Stimulated activated CD8-positive, alpha-beta memory T cell treated with anti-CD3 and anti-CD28 coated beads, Interleukin-7, amount 100 ng/mL, for 4 hours (primary cell): ENCODE measurements at places on chromosomes 11 and 22.

DNA sequence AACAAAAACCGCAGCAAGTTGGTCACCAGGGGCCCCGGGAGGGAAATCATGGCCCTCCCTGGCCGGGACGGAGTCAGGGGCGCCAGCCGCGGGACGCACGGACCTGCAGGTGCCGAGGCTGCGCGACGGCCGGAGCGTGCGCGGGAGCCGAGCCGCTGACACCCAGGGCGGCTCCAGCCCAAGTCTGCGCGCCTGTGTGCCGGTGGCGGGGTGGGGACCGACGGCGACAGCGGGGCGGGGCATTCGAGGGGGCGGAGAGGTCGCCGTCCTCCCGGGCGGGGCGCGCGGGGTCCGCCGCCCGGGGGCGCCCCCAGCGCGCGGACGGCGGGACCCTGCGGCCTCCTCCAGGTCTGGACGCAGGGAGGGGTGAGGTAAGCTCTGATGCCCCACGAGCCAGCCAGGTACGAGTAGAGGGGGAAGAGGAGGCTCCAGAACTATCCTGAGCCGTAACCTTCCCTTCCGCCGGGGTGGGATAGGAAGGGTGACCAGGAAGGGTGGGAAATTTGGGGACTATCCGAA is at the start of gene ESAM:
TSS of gene ESAM (minus strand) at position 186 of the 519 bp plus-strand sequence. CDS start at position 50, 136 bp downstream.
- peak; percentile 64 for DNase-seq

DNA sequence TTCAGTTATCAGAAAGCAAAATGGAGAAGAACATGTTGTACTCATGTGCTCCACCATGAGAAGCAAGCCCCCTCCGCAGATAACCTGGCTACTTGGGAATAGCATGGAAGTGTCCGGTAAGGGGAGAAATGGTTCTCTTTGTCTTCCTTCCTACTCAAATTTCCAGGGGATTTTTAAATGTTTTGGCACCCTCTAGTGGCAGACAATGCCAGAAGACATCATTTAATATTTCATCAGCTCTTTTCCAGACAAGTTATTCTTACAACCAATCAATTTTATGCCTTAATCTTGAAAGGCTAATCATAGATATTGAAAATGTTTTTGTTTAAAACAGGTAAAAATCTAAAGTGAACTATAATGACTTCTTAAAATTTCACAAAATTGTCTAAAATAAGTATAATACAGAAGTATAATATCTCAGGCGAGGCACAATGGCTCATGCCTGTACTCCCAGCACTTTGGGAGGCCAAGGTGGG is 15.7 kb downstream of the CRTAM start:
- no peak for DNase-seq

DNA sequence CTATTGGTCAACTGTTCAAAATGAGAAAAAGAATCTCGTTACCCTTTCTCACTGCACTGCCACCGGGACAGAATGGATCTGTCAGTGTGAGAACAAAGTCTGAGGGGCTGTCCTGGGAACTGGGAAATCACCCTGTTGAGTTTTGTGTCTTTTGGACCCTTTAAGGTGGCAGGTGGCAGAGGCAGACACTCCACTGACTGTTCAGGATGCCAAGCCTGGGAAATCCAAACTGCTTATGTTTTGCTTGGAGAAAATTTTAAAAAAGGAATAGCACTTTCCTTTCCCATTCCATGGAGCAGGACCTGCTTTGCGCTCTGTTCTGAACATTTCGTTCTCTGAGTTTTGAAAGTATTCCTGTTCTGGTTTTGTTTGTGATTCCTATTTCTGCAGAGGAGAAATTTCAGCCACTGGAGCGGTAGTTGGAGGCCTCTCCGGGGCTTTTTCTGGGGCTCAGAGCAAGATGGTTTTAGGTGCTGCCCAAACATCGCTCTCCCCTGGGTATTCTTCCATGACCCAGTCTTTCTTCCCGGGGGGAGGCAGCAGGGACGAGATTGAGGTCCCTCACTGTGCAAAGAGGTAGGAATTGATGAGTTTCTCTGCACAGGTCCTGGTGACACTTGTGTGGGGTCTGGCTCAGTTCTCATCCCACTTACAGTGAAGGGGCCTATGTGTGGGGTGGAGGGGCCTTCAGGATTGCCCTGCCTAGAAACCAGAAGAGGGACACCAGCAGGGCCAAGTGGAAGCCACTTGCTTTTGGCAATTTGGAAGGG is 138.5 kb upstream of the SYT13 start:
- DNase-seq, result no peak

- no peak for DNase-seq
Measured at GRCh38 chr11:45512471-45513148, 152.8 kb downstream of the CHST1 start.

DNA sequence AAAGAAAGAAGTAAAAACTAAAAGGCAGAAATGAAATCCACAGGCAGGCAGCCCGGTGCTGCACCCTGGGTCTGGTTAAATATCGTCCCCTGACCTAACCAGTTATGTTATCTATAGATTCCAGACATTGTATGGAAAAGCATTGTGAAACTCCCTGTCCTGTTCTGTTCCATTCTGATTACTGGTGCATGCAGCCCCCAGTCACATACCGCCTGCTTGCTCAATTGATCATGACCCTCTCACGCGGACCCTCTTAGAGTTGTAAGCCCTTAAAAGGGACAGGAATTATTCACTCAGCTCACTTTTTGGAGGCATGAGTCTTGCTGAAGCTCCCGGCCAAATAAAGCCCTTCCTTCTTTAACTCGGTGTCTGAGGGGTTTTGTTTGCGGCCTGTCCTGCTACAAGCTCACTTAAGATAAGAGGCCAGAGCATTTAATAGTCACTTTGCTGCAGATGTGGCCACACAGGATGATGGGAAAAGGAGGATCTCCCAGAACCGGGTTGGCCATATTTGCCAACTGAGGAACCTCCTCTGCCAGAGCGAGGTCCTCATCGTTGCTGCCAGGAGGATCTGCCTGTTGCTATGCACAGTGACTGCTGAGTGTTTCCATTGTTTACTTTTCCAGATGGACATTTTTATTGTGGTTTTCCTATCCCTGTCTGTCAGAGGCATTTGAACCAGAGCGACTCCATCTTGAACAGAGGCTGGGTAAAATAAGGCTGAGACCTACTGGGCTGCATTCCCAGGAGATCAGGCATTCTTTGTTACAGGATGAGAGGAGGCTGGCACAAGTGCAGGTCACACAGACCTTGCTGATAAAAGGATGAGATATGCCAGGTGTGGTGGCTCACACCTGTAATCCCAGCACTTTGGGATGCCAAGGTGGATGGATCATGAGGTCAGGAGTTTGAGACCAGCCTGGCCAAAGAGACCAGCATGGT is 10.2 kb downstream of the C11orf96 start:
- no peak for DNase-seq

- no peak for DNase-seq
Measured at GRCh38 chr11:78429660-78430059, 12.0 kb upstream of the GAB2 start.

GRCh38 chr11:113974741-113975470 is at the start of gene HTR3A:
Gene HTR3A (plus strand): TSS chr11:113975108. CDS start chr11:113975326, 218 bp downstream.
- no peak for DNase-seq

GRCh38 chr11:111980062-111980461 is 42.9 kb downstream of the DIXDC1 start:
- DNase-seq, result no peak

DNA sequence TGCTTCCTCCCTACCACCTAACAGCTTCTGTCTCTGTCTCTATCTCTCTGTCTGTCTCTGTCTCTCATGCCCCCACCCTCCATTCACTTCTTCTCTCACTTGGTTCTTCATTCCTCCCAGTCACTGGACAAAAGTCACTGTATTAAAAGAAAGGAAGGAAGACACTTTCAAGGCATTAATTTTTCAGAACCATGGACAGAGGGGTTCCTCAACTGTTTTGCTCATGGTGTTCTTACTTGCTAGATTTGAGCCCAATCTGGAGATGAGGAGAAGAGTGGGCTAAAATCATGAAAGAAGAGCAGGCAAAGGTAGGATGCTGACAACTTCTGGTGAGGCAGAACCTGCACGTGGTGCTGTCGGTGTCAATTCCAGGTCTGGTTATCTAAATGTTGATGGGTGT is 116.7 kb upstream of the LARGE1 start:
- no peak for DNase-seq

DNA sequence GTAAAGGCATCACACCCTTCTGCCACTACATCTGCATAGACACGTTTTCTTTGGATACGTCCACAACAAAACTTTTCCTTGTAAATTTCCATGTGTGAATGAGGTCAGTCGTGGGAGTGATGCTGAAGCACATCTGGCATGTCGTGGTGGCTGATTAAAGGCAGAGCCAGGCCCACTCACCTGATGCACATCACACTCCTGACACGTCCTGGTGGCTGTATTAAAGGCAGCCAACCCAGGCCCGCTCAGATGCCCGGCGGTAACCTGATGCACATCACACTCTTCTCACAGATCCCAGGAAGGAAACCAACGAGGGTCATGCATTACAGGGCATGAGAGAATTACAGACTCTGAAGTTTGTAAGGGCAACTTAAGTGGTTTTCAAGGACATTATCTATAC is 321.6 kb upstream of the B3GAT1 start:
- DNase-seq, result no peak

DNA sequence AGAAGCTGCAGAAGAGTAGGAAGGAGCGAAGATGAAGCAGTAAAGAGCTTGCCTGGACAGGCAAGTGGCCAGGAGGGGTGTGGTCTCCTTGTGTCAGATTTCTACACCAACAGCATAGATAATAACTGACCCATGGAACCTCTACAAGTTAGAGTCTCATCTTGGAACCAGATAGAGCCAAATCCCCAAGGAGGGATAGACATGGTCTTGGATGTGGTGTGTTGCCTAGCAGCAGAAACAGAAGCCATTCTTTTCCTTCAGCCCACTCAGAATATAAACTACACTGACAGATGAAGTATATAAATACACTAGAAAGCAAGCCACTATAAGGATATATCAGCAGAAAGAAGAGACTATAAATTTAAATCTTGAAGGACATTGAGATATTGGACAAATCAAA is 4.3 kb upstream of the CARD16 start:
- DNase-seq, result no peak

- no peak for DNase-seq
Measured at GRCh38 chr11:134367781-134368180, 36.0 kb downstream of the GLB1L2 start.

GRCh38 chr22:17201285-17201945 is 17.8 kb downstream of the ADA2 start:
- DNase-seq, result no peak

- no peak for DNase-seq
Measured at GRCh38 chr11:27330633-27331270, 32.3 kb downstream of the CCDC34 start.

GRCh38 chr11:45238724-45239123 is 47.4 kb downstream of the SYT13 start:
- DNase-seq, result no peak

GRCh38 chr11:130729678-130730300 is 186.5 kb downstream of the SNX19 start:
- DNase-seq, result no peak

GRCh38 chr11:48127521-48128183 is 89.0 kb upstream of the OR4B1 start:
- no peak for DNase-seq

DNA sequence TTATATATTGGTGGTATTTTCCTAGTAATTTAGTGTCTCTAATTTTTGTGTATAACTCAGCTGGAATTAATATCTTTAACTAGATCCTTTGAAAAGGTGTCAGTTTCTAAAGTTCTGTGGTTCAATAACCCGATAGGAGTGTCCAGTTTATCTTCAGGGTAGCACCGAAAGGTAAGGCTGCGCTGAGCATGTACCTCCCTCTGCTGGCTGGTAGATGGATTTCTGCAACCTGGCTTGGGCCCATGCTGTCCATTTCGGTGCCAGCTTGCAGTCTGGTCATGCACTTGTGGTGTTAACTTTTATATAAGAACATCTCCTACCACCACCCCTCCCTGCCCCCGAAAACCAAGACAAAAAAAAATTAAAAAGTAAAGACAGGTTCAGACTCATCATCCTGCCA is 24.7 kb downstream of the EXT2 start:
- no peak for DNase-seq

- no peak for DNase-seq
Measured at GRCh38 chr22:39138357-39138997, 14.0 kb downstream of the CBX7 start.

DNA sequence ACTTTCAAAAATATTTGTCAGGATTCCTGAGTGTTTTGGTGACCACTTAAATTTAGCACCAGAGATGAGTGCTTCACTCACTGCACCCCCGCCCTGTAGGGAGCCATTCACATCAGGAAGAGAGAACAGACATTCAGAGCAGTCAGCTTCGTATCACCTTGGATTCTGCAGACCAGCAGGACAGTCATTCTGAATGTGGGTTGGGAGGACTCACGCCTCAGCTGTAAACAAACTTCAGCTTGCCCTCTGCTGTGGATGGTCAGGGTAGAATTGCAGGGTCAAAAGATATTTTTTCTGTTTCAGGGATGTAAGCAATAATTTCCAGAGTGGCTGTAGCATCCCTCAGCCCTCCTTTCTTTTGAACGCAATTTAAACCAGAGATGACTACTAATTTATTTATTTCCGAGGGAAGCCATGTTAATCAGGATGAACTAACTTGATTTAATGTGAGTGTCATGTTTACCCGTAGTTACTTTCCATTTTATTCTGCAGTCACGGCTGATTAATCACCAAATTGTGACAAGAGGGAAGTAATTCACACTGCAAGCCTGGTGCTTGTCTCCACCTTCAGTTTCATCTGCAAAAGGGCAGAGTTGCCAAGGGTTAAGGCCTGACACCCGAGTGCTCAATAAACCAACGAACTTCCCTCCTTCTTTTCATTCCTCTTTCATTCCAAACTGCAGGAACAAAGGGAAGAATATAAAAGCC is 174.2 kb upstream of the DDI1 start:
- no peak for DNase-seq

DNA sequence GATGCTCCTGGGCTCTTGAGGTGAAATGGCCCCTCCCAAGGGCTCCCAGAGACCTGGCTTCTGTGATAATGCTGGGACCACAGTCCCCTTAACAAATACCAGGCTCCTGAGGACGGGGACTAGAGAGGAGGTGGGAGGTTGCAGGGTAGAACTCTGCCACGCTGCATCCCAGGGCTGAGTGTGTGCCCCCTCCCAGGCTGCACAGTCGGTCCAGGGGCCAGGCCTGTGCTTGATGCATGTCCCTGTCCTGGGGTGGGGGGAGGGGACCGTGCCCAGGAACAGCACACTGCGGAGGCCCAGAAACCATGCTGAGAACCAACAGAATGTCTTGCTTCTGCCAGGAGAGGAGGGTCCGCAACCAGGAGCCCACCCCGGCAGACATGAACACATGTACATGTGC is 9.3 kb downstream of the CSF2RB start:
- no peak for DNase-seq

GRCh38 chr11:1628506-1629325 is 859 bp upstream of the KRTAP5-5 start:
- DNase-seq, result peak; percentile 37

DNA sequence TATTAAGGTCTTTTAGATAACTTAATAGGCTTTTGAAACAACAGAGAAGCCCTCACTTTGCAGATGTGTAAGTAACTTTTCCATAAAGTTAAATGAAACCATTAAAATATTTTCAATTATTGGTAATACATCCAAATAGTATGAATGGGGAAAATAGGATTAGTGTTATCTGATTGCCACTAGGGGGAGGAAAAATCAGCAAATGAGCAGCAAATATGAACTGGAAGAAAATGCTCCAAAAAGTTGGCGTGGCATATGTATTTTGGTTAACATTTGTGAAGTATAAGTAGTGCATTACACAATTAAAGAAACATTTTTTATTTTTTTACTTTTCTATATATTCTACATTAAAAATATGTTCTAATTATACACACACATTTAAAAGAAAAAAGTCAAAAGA is 259.8 kb upstream of the ANO5 start:
- no peak for DNase-seq

- no peak for DNase-seq
Measured at GRCh38 chr11:70630816-70631623, 232.7 kb downstream of the CTTN start.
